ENCODE measurements at places on chromosomes 12 and 14.

DNA sequence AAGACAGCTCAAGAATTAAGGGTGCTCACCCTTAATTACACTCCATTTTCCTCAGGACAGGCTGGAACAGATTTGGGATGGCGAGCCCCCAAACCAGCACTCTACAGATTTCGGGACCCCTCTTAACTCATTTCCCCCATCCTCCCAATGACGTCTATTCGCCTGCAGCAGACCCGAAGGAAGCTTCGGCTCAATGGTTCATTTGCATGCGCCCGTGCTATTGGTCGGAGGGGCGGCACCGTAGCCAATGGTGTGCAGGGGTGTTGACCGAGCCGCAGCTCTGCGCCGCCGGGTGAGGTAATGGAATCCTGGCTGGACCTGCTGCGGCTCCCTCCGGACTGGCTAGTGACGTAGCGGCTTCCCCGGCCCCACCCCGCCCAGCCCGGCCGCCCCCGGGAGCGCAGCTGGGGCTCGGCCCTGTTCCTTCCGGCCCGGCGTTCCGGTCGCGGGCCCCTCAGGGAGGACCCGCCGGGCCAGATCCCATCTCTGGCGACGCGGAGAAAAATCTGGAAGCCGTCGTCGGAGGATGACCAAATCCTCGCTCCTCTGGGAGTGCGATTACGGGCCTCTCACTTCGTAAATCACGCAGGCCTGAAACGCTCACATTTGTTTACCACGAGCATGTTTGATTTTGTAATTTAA, 18.3 kb upstream of the NR4A1 start:
- DNase-seq: peak; percentile 87

- DNase-seq: no peak
These were observed 228.7 kb downstream of the APAF1 start for GRCh38 chr12:98873776-98874175.

DNA sequence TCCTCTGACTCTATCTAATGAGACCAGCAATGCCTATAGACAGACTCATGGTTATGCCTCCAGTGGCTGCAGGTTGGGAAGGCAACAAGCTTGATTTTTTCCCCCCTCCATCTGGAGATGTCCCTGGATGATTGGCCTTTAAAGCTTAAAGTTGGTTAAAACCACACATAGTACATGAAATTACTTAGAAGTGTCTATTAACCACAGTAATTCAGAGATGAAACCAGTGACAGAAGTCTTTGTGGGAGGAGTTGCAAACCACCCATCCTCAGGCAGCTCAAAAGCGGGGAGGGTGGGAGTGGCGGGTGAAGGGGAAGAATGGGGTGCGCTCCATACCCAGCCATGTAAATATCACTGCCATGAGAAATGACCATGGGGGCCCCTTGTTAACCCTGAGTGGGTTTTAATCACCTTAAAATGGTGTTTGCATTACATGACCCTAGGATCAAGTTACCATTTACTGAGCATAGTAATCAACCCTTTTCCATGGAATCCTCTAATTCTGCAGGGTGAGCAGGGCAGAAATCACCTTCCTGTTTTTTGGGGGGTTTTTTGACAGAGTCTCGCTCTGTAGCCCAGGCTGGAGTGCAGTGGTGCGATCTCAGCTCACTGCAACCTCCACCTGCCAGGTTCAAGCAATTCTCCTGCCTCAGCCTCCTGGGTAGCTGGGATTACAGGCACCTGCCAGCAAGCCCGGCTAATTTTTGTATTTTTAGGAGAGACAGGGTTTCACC, 133.5 kb downstream of the FOXN3 start:
- no peak for DNase-seq

- DNase-seq: no peak
These were observed 51.6 kb downstream of the ARF6 start for GRCh38 chr14:49944501-49944900.

GRCh38 chr12:52142431-52142830, 49.4 kb downstream of the KRT80 start:
- no peak for DNase-seq

DNA sequence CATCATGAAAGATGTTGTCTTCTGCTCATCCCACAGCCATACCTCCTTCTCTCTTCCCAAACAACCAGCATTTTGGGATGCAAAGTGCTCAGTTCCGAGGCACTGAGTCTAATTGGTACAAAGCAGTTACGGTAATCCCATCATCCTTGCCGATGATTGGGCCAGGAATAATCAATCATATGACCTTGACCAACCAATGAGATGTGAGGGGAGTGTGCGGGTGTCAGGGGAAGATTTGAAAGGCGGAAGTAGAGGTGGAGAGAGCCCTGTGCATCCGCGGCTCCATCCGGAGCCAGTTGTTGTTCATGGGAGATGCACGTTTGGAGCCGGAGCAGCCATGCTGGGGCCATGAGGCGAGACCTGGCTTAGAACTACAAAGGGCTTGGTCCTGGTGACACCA, 67.3 kb downstream of the SYNE3 start:
- DNase-seq: no peak

DNA sequence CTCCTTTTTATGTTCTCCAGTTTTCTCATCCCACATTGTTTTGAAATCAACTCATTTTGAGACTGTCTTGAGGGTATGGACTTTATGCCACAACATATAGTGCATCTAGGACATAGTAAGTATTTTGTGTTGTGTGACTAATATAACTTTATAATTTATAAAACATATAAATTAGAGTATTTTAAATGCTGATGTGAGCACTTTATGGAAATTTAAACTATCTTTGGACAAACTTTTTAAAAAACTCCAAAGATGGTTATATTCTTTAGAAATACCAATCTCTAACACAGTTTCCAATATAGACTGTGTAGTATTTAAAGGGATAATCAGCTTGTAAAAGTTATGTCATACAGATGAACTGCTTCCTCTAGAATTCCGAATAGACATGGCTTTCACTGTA, 87.4 kb downstream of the LRIG3 start:
- no peak for DNase-seq

All from central memory CD4-positive, alpha-beta T cell (primary cell).